ENCODE measurements at places on chromosomes 1 and 21.

- no peak for DNase-seq
These were observed 112.5 kb downstream of the USH2A start for GRCh38 chr1:216310776-216311175.

DNA sequence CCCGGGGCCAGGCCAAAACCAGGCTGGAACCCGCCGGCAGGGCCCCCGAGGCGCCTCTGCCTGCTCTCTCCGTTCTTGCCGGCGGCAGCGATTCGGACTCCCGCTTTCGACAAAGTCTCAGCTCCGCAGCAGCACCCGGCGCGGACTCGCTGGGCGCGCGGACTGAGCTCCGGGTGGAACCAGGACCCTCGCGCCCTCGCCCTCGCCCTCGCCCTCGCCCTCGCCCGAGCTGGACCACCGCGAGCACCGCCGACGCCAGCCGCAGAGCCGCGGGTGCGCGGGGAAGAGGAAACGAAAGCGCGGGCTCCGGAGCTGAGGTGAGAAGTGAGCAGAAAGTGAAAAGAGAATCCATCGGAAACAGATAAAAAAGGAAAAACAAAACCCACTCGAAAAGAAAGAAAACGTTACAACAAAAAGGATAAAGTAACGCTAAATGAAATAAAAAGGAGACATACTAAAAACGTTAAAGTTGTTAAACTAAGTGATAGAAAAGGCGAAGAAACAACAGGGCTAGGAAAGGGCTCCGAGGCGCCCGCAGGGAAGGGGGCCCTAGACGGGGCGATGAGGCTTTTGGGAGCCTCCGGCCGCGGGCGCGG lies 64.9 kb downstream of the MEF2D start:
- no peak for DNase-seq

DNA sequence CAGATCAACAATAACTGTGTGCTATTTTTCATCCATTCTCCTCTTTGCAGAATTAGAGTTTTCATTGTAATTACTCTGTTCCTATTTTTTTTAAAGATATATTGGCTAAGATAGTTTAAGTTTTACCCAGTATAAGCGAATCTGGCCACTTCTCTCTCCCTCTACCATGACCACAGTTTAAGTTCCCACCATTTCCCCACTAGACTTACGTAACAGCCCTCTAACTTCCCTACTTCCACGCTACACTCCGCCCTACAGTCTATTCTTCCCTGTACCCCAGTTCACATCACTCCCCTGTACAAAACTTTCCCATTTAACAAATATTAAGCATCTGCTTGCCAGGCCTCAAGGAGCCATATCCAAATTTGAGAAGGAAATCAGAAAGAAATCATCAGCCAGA lies 16.5 kb downstream of the CTSK start:
- no peak for DNase-seq

DNA sequence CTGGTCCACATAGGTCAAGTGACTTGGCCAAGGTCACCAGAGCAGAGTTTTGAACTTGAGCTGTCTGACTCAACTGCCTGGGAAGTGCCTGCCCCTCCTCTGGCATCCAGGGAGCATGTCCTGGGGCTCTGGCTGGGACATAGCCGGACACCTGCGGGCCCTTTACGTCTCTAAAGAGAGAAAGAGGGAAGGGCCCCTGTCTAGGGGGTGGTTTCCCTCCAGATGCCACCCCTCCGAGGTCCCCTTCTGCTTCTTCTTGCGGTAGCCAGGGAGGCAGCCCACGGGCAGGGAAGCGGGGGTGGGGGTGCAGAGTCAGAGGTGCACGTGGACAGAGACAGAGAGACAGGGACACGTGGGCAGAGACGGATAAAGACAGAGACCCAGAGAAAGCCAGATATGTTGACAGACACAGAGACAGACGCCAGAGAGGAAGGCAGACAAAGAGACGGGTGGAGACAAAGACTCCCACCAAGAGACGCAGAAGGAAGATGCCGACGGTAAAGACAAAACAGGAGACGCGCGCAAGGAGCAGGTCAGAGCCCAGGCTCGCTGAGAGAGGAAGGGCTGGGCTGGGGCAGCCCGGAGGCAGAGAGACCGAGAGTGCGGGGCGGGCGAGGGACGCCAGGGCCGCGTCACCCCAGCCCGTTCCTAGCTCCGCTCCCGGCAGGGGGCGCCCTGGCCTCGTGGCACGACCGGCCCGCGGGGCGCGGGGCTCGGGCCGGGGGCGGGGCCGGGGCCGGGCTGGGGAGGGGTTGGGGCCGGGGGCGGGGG lies 458 bp upstream of the ALPL start:
- DNase-seq = peak; percentile 45

DNA sequence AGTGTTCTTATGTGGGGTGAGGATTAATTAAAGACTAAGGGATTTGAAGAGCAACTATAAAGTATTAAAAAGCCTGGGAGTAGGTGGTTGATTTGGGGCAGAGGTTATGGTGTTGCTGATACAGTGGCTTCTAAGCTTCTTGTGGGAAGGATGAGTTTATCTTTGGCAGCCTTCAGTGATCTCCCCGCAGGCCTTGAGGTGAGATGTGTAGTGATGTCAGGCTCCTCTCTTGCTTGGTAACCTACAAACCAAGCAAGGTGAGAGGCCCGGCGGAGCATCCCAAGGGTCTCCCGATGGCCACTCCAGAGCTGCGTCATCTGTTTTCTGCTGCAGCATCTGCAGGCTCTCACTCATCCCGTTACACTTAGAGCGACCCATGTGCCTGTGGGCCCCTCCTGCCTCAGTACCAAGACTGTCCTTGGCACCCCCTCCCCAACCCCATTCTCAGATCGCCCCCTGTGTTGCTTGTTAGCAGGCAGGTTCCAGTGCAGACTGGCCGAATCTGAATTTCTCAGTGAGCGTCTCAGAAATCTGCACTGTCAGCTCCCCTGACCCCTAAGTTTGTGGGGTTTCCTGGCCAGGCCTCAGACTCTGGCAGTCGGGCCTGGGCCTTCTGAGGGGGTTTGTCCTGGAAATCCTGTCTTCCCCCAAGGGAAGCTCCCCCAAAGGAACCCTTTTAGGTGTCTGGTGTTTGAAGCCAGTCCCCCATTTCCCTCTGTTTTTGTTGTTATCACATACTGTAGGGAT lies 77.9 kb downstream of the GALNT2 start:
- DNase-seq = no peak

DNA sequence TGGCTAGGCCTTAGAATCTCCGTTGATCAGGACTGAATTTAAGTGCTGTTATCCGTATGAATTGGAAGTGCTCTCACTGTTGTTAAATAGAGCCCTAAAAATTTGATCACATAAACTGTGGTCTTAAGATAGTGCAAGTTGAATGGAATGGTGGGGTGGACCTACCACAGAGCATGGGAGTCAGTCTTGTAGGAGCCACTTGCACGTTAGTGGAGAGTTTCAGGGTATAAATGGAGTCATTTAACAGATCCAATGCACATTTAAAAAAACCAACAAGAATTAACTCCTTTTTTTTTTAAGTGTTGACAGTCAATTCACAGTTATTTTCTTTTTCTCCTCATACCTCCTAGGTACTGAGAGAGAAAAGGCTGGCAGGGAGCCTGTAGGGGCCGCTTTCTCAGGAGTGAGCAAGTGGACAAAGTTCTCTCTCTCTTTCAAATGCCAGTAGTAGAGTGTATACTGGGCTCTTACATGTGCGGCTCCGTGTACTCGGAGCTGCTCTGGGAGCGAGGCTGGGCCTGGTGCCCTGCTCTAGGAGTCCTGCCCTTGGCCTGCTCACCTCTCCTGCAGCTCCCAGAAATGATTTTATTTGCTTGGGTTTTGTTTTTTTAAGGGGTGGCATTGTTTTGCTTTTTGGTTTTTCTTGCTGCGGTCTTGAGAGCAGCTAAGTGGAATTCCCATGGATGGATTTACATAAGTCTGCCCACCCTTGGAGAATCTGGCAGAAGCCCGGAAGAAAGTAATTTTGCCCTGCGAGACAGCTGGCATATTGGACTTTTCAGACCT lies 91.3 kb downstream of the ATP5PO start:
- no peak for DNase-seq

DNA sequence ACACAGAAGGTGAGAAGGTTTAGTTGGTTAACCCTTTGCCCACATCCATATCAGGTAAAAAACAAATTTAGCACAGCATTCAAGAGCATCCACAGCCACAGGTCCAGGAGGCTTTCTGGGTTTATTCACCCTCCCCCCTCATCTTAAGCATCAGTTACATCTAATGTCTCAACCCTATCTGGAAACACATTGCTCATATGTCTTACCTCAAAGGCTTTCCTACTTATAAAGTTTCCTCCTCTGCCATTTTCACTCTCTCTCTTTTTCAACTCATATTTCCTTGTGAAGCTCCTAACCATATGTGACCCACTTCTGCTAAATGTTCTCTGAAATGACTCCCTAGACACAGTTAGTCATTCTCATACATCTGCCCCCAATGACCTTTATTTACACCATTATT lies 47.9 kb upstream of the RUNX1 start:
- no peak for DNase-seq

- no peak for DNase-seq
These were observed 7.4 kb upstream of the DNMT3L start for GRCh38 chr21:44269090-44269489.

GRCh38 chr1:221988829-221989228 lies 246.9 kb upstream of the DUSP10 start:
- no peak for DNase-seq

GRCh38 chr1:33918368-33918767 lies 54.5 kb downstream of the HMGB4 start:
- DNase-seq = no peak

- no peak for DNase-seq
These were observed 11.6 kb upstream of the SLC27A3 start for GRCh38 chr1:153763365-153764225.

DNA sequence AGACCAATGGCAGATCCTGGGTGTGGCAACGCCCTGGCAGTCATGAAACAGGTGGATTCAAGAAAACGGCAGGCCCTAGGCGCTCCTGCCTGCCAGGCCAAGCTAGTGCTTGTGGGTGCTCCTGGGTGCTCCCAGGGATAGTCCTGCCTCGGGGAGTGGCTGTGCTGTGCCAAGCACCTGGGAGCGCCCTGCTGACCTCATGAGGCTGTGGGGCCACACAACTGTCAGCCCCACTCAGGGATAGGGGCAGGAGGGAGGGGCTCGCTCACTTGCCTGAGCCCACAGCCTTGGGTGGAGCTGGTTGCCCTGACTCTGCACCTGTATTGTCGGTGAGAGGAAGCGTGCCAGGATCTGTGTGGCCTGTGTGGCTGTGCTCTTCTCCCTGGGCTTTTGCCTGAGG lies 9.4 kb downstream of the SNAP47 start:
- no peak for DNase-seq

GRCh38 chr1:193070386-193070753 lies 11.0 kb downstream of the RO60 start:
- DNase-seq = no peak

DNA sequence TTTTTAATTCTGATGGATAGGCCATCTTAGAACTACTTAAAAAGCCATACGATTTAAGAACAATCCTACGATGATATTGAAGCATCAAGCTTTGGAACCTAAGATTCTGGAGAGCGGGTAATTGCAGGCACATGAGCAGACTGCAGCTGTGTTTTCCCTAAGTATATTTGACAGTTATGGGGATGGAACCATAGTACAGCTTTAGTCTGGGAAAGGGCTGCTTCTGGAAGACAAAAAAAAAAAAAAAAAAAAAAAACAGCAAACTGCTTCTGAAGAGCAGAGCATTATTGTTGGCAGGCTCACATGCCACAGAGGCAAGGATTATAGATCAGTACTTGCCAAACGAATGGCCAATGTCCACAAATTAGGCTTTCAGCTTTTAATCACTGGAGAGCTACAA lies 1618.7 kb downstream of the AMY1C start:
- no peak for DNase-seq

GRCh38 chr1:43552813-43553212 lies 22.1 kb downstream of the PTPRF start:
- no peak for DNase-seq
